NCI-H2029 treated with DMSO at 0.1 percent for 48 hours (cell line): ENCODE measurements at places on chromosomes 2 and 18.

DNA sequence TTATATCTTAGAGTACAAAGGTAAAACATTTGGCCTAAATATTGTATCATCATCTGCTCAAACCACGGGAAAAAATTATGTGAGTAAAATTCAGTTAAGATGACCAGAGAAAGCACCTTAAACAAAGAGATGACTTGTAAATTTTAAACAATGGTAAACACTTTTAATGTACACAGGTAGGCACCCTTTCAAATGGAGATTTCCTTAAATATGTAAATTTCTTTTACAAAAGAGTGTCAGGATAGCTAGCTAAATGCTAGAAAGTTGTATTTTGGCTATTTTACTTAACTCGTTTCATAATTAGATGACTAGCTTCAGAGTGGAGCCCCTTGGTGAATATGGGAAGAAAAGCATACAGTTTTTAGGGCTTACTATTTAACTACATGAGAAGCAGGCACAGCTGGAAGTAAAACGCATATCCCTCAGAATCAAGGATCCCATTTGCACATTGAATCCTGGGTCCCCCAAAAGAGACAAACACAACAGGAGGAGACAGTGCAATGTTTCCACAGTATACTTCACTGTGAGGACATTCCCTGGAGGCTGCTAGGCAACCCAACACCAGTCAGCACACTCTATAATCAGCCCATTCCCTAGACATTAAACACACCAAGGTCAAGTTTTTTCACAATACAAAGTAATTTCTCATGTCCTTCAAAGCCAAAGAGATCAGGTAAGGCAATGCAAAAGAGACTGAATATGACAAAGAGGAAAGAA is 1154.4 kb downstream of the DPP10 start:
- no peak for DNase-seq

DNA sequence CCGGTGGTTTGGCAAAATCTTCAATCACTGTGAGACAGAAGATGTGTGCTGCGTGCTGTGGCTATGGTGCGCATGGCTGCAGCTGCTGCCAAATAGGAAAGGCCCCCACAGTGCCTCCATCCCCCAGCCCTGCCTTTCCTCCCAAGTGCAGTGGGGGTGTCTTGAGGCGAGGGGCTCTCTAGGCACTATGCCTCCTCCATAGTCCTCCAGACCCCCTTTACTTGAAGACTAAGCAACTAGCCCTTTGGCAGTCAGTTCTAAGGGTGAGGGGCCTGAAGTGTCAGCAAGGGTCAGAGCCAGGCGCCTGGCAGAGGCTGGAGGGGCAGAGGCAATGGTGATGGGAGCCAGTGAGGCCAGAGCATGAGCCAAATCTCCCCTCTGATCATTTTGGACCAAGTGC is 13.6 kb upstream of the TMEM185B start:
- no peak for DNase-seq

DNA sequence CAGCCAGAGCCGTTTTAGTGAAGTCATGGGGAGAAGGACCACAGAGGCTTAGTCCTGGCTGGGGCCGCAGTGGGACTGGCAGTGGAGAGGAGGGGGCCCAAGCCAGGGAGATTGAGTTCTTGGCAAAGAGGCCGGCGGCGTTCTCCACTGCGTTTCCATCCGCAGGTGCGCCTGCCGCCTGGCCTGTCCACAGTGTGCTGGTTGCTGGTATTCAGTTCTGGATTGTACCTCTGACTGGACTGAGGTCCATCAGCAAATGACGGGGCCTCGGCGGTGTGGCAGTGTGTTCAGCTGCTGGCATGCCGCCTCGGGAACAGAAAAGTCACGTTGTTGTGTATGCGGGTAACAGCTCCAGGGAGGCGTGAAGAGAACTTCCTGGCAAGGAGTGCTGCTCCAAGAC is 36.8 kb downstream of the LRRFIP1 start:
- no peak for DNase-seq

DNA sequence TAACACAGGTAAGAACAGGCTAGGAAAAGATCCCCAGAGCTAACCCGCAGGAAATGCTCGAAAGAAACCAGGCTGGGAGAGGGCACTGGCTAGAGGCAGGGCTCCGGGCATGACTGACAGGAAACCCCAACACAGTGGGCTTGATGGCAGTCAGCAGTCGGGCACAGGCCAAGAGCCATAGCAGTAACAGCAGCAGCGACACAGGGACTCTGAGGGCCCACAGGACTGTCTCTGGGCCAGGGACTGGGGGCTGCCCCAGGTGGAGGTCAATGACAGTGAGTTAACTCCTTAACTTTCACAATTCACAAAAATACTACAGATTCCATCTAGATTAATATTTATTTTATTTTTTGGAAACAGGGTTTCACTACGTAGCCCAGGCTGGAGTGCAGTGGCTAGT is 37.3 kb upstream of the ASPRV1 start:
- DNase-seq = no peak

- no peak for DNase-seq
These were observed 215.1 kb downstream of the ALK start for GRCh38 chr2:29706171-29706720.

- no peak for DNase-seq
These were observed 186.9 kb upstream of the SALL3 start for GRCh38 chr18:78792736-78793135.

GRCh38 chr2:235506997-235507615 is 13.3 kb downstream of the AGAP1 start:
- DNase-seq = no peak

GRCh38 chr18:9404565-9405060 is 70.0 kb downstream of the TWSG1 start:
- DNase-seq = no peak

- DNase-seq = peak; percentile 39
These were observed 195.8 kb upstream of the TNP1 start for GRCh38 chr2:217055624-217056023.

DNA sequence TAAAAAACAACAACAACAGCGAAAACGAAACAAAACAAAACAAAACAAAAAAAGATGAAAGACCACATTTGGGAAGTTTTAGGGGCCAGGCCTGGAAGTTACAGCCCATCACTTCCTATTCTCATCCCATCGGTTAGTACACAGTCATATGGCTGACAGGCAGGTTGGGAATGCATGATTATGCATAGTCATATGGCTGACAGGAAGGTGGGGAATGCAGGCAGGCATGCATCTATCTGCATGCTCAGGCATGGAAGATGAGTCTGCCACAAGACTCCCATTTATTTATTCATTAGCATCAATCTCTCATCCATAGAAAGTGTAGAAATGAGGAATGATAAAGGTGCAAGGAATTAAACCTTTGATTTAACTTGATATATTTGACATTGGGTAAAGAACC is 325.3 kb upstream of the MEX3C start:
- no peak for DNase-seq

- DNase-seq = no peak
These were observed 68.9 kb upstream of the CELF4 start for GRCh38 chr18:37634516-37634915.

GRCh38 chr2:237699870-237700511 is 72.6 kb downstream of the LRRFIP1 start:
- no peak for DNase-seq

DNA sequence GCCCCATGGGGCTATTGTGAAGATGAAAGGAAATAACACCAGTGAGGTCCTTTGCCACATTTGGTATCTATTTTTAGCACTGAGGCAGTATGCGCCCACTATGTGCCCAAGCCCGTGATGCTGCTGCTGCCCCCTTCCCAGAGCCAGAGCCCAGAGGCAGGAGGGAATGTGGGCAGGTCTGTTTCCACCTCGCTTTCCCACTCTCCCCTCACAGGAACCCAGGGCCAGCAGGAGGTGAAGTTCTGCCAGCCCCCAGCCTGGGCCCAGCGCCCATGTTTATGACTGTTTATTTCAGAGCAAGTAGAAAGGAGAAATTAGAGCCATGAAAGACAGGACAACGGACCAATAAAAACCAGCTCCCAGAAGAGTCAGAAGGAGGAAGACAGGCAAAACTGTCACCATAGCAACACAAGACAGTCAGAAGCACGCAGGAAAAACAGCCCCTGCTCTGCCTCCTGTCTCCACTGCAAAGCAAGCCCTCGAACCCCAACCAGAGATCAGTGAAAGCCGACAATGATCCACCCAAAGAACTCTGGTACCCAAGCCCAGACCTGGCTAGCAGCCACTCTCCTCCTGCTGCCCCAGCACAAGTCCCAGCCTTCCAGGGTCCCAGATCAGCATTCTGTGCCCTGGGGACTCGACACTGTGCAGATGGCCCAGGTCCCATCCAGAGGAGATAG is 1.4 kb downstream of the CYRIA start:
- DNase-seq = no peak

- no peak for DNase-seq
These were observed 54.4 kb downstream of the CRIM1 start for GRCh38 chr2:36409935-36410334.

GRCh38 chr18:31555971-31556747 is 35.5 kb upstream of the TTR start:
- DNase-seq = peak; percentile 41

GRCh38 chr2:201949927-201950246 is 83.8 kb upstream of the FZD7 start:
- no peak for DNase-seq

GRCh38 chr2:235749771-235750160 is 255.9 kb downstream of the AGAP1 start:
- DNase-seq = no peak

DNA sequence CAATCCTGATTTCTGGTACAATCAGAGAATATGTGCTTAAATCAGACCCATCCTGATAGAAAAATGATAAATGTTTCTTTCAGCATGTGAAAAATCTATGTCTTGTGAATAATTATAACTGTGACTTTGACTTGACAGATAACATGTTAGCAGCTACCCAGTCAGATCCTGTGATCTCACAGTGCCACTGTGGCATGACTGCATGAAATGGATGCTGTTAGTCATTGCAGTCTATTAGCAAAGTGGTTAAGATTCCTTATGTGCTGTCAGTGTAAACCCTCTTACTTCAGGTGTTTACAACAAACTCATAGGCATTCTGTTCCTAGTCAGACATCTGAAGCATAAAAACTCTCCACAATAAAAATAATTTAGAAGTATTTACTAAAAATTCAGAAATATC is 244.6 kb upstream of the RND3 start:
- DNase-seq = no peak

- no peak for DNase-seq
These were observed 24.0 kb downstream of the WIPF1 start for GRCh38 chr2:174573621-174574081.
